ENCODE measurements at places on chromosomes 2 and 18.
A peak's percentile ranks its signal among the peaks of the same experiment; 100 is the strongest.

GRCh38 chr18:48600456-48601090, 61.7 kb downstream of the CTIF start:
- DNase-seq = peak; percentile 36

- DNase-seq = no peak
These were observed 52.3 kb downstream of the FOXI3 start for GRCh38 chr2:88400037-88400767.

DNA sequence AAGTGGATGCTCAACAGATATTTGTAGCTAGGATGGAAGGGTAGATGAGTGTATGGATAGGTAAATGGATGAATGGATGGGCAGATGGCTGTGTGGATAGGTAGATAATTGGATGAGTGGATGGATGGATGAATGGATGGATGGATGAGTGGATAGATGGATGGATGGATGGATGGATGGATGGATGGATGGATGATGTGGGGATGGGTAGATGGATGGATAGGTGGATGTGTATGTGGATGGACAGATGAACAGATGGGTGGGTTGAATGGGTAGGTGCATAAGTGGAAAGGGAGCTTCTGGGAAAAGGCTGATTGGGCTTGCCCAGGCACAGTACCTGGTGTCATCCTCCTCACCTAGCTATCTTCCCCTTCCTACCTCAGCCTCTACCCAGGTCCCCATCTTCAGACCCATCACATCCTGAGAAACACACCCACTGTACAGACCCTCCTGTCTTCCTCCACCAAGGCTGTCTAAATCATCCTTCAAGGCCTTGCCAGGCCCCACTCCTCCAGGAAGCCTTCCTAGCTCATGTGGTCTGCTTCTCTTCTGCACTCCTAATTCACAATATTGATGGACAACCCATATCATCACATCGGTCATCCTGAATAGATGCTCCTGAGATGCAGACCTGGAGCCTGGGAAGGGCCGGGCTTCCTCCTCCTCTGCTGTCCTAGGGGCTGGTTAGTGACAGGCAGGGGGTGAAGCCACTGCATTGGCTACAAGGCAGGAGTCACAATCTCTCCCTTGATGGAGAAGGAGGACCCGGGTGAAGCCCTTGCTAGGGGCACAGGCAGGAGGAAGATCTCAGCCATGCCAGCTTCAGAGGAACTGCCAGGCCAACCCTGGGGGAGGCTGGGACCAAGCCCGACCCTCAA, 49.4 kb downstream of the SMAD7 start:
- DNase-seq = no peak

DNA sequence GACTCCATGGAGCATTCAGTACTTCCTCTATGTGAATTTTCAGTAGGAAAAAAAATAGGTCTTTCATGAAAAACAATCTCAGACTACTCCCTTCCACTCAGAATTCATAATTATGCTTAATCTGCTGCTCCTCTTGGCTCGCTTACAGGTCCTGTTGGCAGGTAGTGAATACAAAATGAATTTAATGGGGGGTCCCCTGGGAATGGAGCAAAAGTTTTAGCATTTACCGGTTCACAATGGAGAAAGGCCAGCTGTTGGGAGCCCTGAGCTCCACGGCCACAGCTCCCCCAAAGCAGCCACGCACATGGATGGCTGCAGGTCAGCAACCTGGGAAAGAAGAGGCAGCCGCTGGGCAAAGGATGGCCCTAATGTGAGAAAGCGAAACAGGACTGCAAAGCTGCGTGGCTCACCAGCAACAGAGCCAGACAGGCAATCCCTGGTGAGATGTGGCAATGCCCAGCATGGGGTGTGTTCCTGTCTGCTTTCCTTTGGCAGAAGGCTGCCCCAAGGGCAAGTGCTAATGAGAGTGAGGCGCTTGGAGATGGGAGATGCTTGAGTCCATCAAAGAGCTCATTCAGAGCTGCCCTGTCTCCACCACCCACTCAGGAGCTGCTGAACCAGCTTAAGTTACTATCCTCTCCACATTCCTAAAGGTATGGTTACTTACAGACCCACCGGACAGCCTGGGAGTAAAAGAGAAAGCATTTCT, 447.4 kb downstream of the EPHA4 start:
- DNase-seq = peak; percentile 43

DNA sequence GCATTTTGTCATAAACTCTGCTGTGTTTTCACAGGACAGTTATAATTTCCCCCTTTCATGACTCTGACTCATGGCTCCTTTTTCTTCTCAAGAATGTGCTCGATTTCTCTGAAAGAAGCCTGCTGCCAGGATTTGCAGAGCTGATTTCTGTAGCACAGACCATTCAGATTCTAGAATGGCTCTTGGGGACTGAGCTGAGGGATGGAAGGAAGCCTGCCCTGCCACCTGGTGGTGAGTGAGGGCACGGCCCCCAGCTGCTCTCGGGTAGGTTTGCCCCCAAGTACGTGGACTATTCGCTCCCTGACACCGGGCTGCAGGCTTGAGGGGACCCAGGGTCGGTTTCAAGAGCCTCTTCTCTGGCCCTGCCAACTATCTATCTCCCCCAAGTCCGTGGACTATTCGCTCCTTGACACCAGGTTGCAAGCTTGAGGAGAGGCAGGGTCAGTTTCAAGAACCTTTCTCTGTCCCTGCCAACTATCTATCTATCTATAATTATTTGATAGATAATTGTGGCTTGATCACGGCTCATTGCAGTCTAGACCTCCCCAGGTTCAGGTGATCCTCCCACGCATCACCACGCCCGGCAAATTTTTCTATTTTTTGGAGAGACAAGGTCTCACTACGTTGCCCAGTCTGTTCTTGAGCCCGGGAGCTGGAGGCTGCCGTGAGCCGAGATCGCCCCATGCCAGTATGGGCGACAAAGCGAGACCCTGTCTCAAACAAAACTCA, 1.4 kb upstream of the SMYD5 start:
- DNase-seq = peak; percentile 63

GRCh38 chr2:230898016-230898712, 26.9 kb downstream of the GPR55 start:
- no peak for DNase-seq

DNA sequence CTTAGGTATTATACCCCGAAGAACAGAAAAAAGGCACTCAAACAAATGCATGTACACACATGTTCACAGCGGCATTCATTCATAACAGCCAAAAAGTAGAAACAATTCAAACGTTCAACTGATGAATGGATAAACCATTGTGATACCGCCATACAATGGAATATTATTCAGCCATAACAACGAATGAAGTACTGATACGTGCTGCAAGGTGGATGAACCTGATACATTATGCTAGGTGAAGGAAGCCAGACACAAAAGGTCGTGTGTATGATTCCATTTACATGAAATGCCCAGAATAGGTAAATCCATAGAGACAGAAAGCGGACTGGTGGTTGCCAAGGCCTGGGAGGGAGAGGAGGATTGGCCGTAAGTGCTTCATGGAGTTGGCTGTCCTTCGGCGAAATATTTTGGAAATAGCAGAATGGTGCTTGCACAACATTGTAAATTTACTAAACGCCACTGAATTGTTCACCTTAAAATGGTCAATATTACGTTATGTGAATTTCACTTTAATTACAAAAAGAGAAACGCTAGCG, 750 bp upstream of the RMP24 start:
- DNase-seq = no peak

DNA sequence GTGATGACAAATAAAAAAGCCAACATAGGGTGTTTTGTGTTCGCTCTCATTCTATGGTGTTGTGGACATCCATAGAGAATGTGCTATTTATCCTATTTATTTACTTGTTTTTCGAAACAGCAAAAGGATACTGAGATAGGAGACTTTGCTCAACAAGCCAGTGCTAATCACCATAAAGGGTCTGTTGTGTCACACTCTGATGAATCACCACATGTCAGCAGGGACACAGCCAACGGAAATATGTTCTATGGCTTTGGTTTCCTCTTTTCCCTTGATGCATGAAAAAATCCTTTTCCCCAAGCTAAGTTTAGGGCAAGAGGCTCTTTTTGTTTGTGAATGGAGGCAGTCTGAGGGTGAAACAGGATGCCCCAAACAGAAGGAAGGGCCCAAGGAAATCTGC, 154.3 kb downstream of the RNF152 start:
- DNase-seq = no peak

GRCh38 chr2:149225446-149225845, 104.9 kb upstream of the LYPD6 start:
- DNase-seq = no peak

GRCh38 chr2:64649626-64650025, 4.1 kb downstream of the SERTAD2 start:
- no peak for DNase-seq

Measured in A172 (cell line).